ENCODE measurements at places on chromosomes 12 and 14.

- DNase-seq, result no peak
Observed at GRCh38 chr12:120939523-120939922, 35.4 kb upstream of the SPPL3 start.

DNA sequence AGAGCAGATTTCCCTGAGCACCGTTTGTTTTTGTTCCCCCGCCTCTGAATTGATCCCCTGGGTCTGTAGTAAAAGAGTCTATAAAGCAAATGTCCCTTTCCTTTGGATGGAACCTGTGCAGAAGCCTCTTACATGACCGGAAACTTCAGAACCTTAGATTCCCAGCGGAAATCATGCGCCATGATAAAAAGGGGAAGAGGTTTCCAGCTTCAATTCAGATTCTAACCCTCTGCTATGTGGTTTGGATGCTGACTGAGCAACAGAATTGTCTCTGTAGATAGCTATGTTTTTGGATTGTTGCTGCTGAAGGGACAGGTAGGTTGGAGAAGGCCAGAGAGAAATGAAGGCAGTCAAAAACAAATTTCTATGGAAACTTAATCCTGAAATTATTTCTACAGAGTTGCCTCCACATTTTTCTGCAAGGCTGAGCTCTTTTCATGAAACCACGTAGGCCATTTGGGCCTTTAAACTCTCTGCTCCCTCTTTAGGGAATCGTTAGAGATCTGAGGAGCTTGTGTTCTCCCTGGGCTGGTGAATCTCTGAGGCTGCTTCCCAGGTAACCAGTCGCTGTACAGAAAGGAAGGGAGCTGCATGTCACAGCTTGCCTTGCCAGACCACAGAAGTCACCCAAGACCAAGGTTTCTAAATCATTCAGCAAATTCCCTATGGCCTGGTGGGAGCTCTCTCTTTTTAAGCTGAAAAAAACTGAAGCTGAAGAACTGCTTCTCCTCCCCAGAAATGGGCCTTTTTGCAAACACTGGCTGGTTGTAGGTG lies 28.7 kb upstream of the OR10P1 start:
- DNase-seq, result no peak

GRCh38 chr14:21880918-21881317 lies 207.3 kb upstream of the OR4E1 start:
- DNase-seq, result no peak

DNA sequence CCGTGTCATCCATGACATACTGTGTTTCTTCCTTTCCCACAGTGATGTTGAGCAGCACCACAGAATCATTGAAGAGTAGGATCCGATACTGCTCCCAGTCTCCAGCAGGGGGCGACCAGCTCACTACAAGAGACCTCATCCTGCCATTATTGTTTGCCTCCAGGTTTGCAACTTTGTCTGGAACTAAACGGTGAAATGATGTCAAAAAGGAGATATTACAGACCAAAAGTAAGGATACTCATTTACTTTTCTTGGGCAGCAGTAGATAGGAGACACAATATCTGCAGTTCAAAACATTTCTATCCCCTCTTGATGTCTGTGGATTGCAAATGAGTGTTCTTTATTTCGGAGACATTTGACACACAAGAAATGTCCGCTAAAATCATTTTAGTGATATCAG lies 47.2 kb downstream of the PTPRB start:
- DNase-seq, result peak; percentile 47

GRCh38 chr14:31945074-31945613 lies 132.0 kb upstream of the ARHGAP5 start:
- DNase-seq, result no peak

DNA sequence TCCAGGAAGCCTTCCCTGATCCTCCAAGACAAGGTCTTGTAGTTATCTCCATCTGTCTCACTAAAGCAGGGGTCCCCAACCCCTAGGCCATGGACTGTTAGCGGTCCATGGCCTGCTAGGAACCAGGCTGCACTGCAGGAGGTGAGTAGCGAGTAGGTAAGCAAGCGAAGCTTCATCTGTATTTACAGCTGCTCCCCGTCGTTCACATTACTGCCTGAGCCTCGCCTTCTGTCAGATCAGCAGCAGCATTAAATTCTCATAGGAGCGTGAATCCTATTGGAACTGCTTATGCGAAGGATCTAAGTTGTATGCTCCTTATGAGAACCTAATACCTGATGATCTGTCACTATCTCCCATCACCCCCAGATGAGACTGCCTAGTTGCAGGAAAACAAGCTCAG lies 12.4 kb upstream of the NFYB start:
- no peak for DNase-seq

GRCh38 chr12:57467915-57468314 lies 8.3 kb downstream of the GLI1 start:
- DNase-seq, result no peak

- DNase-seq, result no peak
Observed at GRCh38 chr12:66438601-66439000, 136.3 kb downstream of the HELB start.

DNA sequence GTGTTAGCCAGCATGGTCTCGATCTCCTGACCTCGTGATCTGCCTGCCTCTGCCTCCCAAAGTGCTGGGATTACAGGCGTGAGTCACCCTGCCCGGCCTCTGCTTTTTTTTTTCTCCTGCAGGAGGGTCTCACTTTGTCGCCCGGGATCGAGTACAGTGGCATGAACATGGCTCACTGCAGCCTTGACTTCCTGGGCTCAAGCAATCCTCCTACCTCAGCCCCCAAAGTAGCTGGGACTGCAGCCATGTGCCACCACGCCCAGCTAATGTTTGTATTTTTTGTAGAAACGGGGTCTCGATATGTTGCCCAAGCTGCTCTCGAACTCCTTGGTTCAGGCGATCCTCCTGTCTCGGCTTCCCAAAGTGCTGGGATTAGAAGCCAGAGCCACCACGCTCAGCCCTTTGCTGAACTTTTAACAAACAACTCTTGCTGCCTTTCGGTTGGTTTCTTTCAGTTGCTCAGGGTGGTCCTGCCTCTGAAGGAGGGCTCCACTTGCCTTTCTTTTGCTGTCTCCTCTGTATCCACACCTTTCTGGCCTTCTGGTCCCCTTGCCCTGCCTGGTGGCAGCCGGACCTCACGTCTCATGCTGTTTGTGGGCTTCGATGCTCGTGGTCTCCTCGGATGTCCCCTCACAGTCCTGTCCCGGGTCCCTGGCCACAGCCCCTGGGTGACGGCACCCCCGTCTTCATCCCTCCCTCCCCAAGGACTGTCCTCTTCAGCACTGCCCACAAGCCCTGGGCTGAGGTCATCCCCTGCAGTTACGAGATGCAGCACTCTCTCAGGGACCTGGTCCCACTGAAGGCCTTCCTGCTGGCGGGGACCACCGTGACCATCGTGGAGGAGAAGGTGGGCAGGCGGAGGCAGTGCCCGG lies 3.8 kb upstream of the B3GNT4 start:
- DNase-seq, result no peak

DNA sequence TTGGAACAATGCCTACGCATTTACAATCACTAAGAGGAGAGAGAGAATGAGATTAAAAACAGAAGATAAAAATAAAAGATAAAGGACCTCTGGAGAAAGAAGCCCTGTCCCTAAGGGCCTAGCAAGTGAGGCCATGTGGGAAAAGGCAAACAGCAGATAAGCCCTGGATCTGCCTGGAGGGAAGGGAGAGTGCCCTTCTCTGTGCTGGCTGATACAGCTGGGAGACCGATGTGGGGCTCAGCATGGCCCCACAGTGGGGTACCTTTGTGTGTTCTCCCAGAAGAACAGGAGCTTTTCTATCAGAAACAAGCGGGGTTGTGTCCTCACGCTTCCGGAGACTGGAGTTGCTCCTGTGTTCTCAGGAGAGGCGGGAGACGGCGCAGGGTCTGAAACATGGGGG lies 59.9 kb downstream of the TMCC3 start:
- no peak for DNase-seq

DNA sequence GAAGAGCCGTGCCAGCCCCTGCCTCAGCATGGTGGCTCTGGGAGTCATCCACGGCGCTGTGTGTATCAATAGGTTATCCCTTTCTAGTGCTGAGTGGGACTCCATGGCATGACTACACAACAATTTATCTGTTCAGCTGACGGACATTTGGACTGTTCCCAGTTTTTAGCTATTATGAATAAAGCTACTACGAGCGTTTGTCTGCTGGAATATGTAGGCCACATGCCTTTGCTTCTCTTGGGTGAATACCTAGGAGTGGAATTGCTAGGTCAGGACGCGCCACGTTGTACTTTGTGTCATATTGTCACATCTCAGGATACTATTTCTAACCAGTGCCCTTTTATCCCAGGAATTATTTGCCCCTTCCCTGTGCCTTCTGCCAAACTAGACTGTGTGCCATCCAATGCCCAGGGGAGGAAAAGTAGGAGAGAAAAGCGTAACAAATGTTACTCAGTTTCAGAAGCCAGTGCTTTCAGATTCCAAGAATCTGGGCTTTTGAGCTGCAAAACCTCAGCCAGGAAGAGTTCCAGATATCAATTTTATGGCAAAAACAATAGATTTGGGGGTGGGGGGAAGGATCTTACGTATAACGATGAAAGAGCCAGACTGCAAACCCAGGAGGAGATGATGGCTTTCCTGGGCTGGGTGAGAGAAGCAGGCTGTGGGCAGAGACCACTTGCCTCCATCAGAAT lies 62.5 kb upstream of the NCOR2 start:
- no peak for DNase-seq

DNA sequence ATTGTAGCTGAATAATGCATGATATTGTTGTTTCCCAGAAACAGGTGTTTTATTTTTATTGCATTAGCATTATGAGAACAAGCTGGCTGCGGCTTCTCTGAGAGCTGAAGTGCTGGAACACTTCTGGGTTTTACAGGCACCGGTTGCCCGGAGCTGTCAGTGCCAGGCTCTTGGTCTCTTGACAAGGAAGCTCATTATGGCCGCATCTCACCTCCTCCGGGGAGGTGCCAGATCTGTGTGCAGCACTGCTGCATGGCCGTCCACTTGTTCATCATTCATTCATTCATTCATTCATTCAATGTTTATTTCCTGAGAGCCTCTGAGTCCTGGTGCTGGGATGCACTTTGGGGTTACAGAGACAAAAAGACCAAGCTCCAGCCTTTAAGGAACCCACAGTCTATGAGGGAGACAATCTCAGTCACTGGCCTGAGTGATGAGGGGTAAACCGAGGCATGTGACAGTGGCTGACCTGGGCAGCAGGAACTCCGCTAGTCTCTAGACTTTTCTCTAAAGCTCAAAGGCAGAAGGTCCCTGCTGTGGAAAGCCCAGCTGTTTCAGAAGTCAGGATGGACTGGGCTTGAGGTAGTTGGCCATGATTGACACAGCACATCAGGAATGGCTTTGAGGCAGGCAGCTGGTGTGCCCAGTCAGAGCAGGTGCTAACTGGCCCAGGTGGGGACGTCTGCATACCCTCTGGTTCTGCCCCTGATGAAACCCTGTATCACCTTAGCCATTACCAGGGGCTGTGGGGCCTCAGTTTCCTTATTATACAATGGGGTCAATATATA lies 181.0 kb downstream of the ADGRD1 start:
- no peak for DNase-seq

Data from stimulated activated CD4-positive, alpha-beta T cell treated with anti-CD3 and anti-CD28 coated beads, Interleukin-12 subunit alpha, Interleukin-12 subunit beta, amount 100 ng/mL, for 48 hours (primary cell).